OCI-LY7 (cell line): ENCODE measurements at places on chromosomes 5 and 9. TPM values are rescaled to one million over a fixed set of nuclear protein-coding genes. Genes with fewer than 3 reads are reported as not detected.

GRCh38 chr9:18675973-18676372, 202.0 kb downstream of the ADAMTSL1 start:
- DNase-seq: no peak

DNA sequence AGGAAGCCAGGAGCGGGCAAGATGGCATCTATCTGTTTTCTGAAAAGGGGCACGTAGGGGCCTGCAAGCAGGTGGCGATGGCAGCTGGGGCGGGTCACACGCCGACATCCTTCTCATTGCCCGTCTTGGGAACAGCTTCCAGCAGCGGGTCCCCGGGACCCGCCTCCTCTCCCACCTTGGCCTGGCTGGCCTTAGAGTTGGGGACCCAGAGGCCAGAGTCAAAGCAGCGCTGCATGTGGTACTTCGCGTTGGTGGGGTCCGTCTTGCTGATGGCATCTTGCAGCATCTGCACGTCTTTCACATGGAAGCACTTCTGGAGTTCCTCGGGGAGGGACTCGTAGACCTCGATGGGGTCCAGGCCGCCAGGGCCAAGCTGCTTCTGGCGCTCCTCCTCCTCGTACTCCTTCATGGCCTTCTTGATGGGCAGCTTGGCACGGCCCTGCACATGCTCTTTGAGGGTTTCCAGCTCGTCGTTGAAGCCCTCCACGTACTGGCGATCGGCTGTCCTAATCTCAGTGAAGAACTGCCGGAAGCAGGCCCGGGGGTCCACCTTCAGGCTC, 127.6 kb upstream of the CLINT1 start:
- no peak for DNase-seq

- DNase-seq: no peak
Measured at GRCh38 chr9:102273952-102274351, 535.5 kb upstream of the GRIN3A start.

- no peak for DNase-seq
Measured at GRCh38 chr9:20317701-20318100, 304.6 kb downstream of the MLLT3 start.

DNA sequence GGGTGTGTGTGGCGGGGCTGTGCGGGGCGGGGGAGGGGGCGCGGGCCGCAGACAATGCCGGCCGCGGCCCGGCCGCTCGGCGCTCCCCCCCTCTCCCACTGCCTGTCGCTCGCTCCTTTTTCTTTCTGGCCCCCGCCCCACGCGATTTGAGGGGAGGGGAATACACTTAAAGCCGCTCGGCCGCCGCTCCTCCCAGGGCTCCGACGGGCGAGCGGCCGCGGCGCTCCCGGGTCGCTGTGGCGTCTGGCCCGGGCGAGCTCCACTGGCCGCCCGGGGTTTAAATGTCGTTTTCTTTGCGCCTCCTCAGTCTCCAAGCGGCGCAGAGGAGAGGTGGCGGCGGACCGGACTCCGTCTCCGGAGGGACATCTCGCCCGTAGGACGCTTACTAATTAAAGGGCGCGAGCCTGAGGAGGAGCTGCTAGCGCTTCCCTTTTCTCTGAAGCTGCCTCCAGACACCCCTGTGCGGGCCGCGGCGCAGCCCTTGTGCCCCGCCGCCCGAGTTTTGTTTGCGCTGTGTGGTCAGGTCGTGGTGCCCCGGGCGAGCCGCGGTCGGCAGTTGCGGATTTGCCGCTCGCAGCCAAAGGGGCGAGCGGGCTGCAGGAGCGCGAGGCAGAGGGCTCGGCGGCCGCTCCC, 1.4 kb downstream of the ZSWIM6 start:
- DNase-seq: no peak

- no peak for DNase-seq
Measured at GRCh38 chr9:36116593-36116992, 19.9 kb upstream of the GLIPR2 start.

Gene ANKRD20A1
- 3.0 and 4.2 TPM in 2 replicates for total RNA-seq
